Activated T-helper 17 cell treated with anti-CD3 and anti-CD28 coated beads, Interleukin-2, amount 50 U/mL, for 72 hours (primary cell): ENCODE measurements at places on chromosomes 12 and 14.

- no peaks in the 10 kb centered on the region for H3K36me3 ChIP-seq
- H3K27ac ChIP-seq: peak overlapping the region; percentile 83
These were observed 166.7 kb downstream of the SLC38A4 start for GRCh38 chr12:46659032-46659650.

- H3K36me3 ChIP-seq: no peaks in the 10 kb centered on the region
- no peak overlapping the region for H3K27ac ChIP-seq
- H3K27me3 ChIP-seq: no peaks in the 10 kb centered on the region
- H3K4me1 ChIP-seq: peaks cover 10% of the 10 kb centered on the region
These were observed 8.4 kb upstream of the C12orf75 start for GRCh38 chr12:105322070-105322469.

GRCh38 chr12:92114834-92115233 lies 30.8 kb downstream of the BTG1 start:
- ATAC-seq: no peak
- H3K4me1 ChIP-seq: peaks cover 31% of the 10 kb centered on the region
- no peaks in the 10 kb centered on the region for H3K27me3 ChIP-seq
- no peak overlapping the region for H3K27ac ChIP-seq
- peaks cover 10% of the 10 kb centered on the region for H3K36me3 ChIP-seq

- no peaks in the 10 kb centered on the region for H3K36me3 ChIP-seq
- H3K27me3 ChIP-seq: no peaks in the 10 kb centered on the region
- H3K4me1 ChIP-seq: no peaks in the 10 kb centered on the region
- no peak overlapping the region for H3K4me3 ChIP-seq
- ATAC-seq: no peak
- no peak overlapping the region for H3K27ac ChIP-seq
These were observed 855.2 kb downstream of the FSCB start for GRCh38 chr14:43651896-43652295.

DNA sequence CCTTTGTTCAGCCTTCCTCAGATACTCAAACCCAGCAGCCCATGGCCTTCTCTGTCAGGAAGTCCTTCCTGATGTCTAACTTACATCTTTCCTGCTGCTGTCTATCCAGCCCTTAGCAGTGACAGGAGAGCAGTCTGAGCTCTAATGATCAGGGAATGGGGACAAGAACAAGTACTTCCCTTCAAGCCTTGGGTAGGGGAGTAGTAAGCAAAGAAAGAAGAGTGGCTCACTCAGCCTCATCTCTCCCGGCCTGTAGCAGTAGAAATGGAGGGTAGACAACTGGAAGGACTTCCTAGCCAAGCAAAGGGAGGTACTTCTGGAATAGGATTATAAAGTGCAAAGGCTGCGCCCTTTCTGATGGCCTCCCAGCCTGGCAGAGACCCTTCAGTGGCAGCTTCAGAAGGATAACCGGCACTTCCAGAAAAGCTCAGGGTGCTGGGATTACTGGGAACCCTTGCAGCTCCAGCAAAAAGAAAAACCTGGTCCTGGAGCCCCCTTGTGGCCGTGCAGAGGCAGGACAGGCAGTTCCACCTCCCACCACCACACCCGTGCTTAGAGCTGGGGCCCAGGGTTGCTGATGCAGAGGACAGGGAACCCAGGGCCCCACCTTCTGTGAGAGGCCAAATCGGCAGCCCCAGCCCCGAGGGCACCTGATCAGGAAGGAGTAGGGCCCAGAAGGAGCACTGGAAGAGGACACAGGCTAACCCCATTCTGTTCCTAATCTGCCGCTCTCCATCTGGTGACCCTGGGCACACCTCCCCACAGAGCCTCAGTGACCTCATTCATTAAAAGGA lies 12.4 kb upstream of the SMUG1 start:
- peaks cover 52% of the 10 kb centered on the region for H3K27me3 ChIP-seq
- H3K4me1 ChIP-seq: no peaks in the 10 kb centered on the region
- no peaks in the 10 kb centered on the region for H3K36me3 ChIP-seq
- no peak overlapping the region for H3K27ac ChIP-seq
- H3K4me3 ChIP-seq: no peak overlapping the region

- no peak overlapping the region for H3K4me3 ChIP-seq
- H3K4me1 ChIP-seq: no peaks in the 10 kb centered on the region
- no peak overlapping the region for H3K27ac ChIP-seq
- H3K27me3 ChIP-seq: peaks cover 6% of the 10 kb centered on the region
These were observed 676 bp downstream of the SERPINA3 start for GRCh38 chr14:94612580-94613554.

DNA sequence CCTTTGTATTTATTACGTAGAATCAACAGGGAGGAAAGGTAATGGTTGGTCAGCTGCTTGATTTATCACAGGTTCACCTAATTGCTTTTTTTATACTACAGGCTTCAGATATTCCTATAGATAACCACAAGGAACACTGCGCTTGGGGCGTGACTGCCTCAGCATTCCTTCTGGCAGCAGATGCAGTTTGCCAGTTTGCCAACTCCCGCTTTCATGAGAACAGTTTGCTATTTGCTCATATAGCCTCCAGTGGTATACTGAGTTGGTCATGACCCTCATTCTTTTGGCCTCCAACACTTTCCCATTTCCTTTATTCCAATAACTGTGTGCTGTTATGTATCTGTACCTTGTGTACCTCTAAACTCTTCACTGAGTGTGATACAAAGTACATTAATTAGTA lies 38.6 kb upstream of the ACSM4 start:
- no peak overlapping the region for H3K27ac ChIP-seq
- H3K36me3 ChIP-seq: no peaks in the 10 kb centered on the region
- no peaks in the 10 kb centered on the region for H3K4me1 ChIP-seq
- no peak for ATAC-seq
- H3K4me3 ChIP-seq: no peak overlapping the region

- ATAC-seq: no peak
- H3K4me3 ChIP-seq: no peak overlapping the region
- H3K36me3 ChIP-seq: no peaks in the 10 kb centered on the region
- peaks cover 6% of the 10 kb centered on the region for H3K4me1 ChIP-seq
These were observed 71.5 kb upstream of the DCD start for GRCh38 chr12:54719691-54720090.

GRCh38 chr12:26126340-26127284 lies 1.8 kb upstream of the BHLHE41 start:
- H3K4me3 ChIP-seq: peak overlapping the region; percentile 82
- no peak overlapping the region for H3K27ac ChIP-seq
- H3K27me3 ChIP-seq: peaks cover 69% of the 10 kb centered on the region
- H3K36me3 ChIP-seq: no peaks in the 10 kb centered on the region
- peak; percentile 47 for ATAC-seq

- no peaks in the 10 kb centered on the region for H3K4me1 ChIP-seq
- H3K4me3 ChIP-seq: no peak overlapping the region
- no peaks in the 10 kb centered on the region for H3K27me3 ChIP-seq
- H3K27ac ChIP-seq: no peak overlapping the region
These were observed 565.8 kb upstream of the TBX3 start for GRCh38 chr12:115249671-115250278.

DNA sequence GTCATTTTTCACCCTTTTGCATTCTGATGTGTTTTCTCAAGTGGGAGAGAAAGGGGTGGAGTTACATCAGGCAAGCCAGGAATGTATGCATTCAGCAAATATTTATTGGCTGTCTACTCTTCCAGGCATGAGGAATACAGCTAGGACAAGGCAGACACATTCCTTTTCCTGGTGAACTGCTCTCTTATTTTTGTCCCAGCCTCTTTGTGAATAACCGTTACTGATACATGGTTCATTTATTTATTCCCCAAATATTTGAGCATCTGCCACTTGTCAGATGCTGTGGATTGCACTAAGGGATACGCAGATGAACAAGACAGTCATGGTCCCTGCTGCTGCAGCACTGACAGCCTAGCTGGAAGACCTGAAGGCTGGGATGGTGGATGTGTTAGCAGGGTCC lies 6.1 kb downstream of the PELI2 start:
- no peak overlapping the region for H3K4me3 ChIP-seq
- H3K36me3 ChIP-seq: no peaks in the 10 kb centered on the region
- no peak for ATAC-seq
- no peak overlapping the region for H3K27ac ChIP-seq
- peaks cover 21% of the 10 kb centered on the region for H3K27me3 ChIP-seq

- peak overlapping the region; percentile 69 for H3K4me3 ChIP-seq
- peaks cover 25% of the 10 kb centered on the region for H3K36me3 ChIP-seq
- ATAC-seq: peak; percentile 89
- peak overlapping the region; percentile 84 for H3K27ac ChIP-seq
- H3K4me1 ChIP-seq: peaks cover 12% of the 10 kb centered on the region
These were observed 57.1 kb downstream of the ATG14 start for GRCh38 chr14:55354500-55354899.

DNA sequence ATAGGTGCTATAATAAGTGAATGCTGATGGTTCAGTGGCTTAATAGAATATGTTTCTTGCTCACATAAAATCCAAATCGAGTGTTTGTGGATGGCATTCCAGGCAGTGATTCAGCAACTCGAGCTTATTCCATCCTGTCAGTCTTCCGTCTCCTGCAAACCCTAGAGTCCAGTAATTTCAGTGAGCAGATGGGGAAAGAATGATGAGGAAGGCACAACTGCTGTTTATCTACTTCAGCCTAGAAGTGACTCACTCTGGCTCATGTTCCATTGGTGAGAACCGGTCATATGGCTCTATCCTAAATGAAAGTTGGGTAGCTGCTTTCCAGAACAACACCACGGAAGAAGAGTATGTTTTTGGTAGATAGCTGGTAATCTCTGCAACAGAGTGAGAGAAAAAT lies 421.8 kb upstream of the PDE3A start:
- H3K36me3 ChIP-seq: no peaks in the 10 kb centered on the region
- no peaks in the 10 kb centered on the region for H3K4me1 ChIP-seq
- peaks cover 1% of the 10 kb centered on the region for H3K27me3 ChIP-seq
- H3K4me3 ChIP-seq: no peak overlapping the region

DNA sequence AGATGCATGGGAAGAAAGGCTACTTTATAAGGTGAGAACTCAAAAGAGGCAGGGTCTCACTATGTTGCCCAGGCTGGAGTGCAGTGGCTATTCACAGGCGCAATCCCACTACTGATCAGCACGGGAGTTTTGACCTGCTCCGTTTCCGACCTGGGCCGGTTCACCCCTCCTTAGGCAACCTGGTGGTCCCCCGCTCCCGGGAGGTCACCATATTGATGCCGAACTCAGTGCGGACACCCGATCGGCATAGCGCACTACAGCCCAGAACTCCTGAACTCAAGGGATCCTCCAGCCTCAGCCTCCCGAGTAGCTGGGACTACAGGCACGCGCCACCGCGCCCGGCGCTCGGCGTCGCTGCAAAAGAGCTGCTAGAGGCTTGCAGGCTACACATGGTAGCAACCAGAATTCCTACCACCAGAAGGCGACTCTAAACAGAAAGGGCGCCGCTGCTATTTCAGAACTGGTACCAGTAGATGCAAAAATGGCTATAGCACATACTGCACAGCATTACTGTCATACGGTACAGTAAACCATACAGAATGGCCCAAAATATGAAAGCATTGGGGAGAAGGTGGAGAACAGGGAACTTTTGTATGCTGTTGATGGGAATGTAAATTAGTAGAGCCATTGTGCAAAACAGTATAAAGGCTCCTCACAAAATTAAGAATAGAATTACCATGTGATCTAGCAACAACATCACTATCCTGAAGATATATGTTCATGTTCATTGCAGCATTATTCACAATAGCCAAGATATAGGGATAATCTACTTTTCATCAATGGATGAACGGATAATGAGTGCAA lies 1.2 kb upstream of the NEMF start:
- H3K4me3 ChIP-seq: peak overlapping the region; percentile 93
- peaks cover 19% of the 10 kb centered on the region for H3K4me1 ChIP-seq
- peaks cover 43% of the 10 kb centered on the region for H3K36me3 ChIP-seq
- no peaks in the 10 kb centered on the region for H3K27me3 ChIP-seq
- peak; percentile 60 for ATAC-seq

DNA sequence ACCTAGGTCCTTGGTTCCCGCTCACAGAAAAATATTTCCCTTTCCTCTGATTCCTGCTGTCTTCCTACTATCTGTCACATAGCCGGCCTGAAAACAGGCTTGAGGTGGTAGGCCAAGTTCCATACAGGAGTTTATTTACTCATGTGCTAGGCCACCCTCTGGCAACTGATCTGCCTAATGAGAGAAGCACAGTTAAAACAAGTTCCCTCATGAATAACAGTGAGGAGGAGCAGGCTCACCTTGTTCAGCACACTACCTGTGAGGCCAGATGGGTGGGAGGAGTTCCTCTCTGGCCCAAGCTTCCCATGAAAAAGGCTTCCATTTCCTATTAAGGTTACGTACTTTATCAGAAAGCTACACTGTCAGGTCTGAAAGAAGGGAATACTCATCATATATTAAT lies 206.0 kb downstream of the MYRFL start:
- no peak overlapping the region for H3K4me3 ChIP-seq
- no peaks in the 10 kb centered on the region for H3K36me3 ChIP-seq
- H3K27ac ChIP-seq: no peak overlapping the region

- peaks cover 5% of the 10 kb centered on the region for H3K36me3 ChIP-seq
- peaks cover 33% of the 10 kb centered on the region for H3K4me1 ChIP-seq
- H3K4me3 ChIP-seq: peak overlapping the region; percentile 74
- H3K27me3 ChIP-seq: no peaks in the 10 kb centered on the region
These were observed 14.1 kb upstream of the SERPINA6 start for GRCh38 chr14:94337274-94337673.

GRCh38 chr12:27517961-27518665 lies 5.9 kb upstream of the PPFIBP1 start:
- no peak overlapping the region for H3K27ac ChIP-seq
- peaks cover 18% of the 10 kb centered on the region for H3K27me3 ChIP-seq
- ATAC-seq: no peak
- no peaks in the 10 kb centered on the region for H3K36me3 ChIP-seq

DNA sequence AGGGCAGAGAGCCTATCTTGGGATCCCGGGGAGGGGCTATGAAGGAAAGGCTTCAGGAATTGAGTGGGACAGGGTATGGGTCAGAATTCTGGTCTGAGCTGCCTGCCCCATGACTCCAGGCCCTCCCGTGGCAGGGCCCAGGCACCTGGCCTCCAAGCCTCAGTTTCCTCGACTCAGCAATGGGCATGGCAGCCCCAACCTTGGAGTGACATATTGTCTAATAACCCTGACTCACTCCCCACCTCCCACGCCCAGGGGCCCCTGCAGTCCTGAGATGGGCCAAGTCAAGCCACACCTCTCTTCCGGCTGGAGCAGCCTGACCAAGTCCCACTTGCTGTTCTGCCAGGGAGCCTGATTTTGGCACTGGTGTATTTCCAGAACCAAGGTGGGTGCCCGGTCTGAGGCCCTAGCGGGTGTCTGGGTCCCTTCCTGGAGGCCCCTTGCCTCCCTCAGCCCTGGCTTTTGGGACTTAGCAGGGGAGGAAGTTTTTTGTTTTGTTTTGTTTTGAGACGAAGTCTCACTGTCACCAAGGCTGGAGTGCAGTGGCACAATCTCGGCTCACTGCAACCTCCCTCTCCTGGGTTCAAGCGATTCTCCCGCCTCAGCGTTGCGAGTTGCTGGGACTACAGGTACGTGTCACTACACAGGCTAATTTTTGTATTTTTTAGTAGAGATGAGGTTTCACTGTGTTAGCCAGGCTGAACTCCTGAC lies 40.3 kb upstream of the RCOR1 start:
- H3K27me3 ChIP-seq: peaks cover 4% of the 10 kb centered on the region
- no peak overlapping the region for H3K4me3 ChIP-seq
- H3K4me1 ChIP-seq: no peaks in the 10 kb centered on the region
- no peaks in the 10 kb centered on the region for H3K36me3 ChIP-seq

- ATAC-seq: no peak
- H3K4me1 ChIP-seq: no peaks in the 10 kb centered on the region
- peaks cover 3% of the 10 kb centered on the region for H3K27me3 ChIP-seq
- H3K36me3 ChIP-seq: no peaks in the 10 kb centered on the region
These were observed 1367.5 kb downstream of the AACS start for GRCh38 chr12:126432780-126433179.

DNA sequence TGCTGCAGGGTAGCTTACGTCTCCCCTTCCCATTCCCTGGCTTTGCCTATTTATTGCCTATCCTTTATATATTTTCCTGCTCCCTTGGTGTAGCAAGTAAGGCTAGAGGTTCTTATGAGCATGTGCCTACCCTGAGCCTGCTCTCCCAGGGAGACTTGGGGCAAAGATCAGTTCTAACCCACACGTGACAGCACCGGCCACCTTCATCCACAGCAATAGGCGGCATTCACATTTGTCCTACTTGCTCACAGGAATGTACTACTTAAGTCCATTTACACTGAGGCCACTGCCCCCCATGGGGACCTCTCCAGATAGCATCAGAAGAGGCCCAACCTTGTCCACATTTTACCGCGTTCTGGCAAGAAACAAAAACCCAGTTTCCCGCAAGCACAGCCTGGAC lies 8.7 kb downstream of the GPR68 start:
- H3K4me1 ChIP-seq: peaks cover 47% of the 10 kb centered on the region
